ENCODE measurements at places on chromosomes 4 and X.

GRCh38 chr4:15990570-15991285 lies 27.8 kb upstream of the FGFBP2 start:
- DNase-seq, result no peak

- no peak for DNase-seq
Observed at GRCh38 chr4:145739845-145740244, 59.9 kb downstream of the C4orf51 start.

DNA sequence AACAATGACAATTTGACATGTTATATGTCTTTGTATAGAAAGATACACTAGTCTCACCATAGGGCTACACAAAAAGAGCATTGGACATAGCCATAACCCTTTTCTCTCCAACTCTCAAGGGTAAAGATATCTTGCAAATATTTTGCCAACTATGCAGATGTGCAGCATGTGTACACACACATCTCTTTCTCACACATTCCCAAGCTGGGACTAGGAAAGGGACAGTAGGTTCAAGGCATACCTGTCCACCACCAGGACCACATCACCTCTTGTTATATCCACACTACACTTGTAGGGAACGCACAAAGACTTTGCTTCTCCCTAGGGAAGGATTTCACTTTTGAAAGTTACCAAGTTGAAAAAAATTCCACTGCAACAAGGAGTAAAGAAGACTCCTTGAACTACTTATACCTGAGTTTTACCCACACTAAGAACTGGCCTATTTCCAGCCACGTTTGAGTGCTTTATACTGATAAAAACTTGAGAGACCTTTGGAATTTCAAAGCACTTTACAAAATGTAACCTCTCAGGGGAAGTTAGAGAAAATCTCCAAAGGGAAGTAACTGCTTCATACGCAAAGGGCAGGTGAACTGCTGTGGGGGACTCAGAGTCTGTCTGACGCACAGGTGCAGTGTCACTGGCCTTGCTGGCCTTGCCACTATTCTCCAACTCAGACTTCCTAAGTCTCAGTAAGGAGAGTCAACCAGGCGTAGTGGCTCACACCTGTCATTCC lies 36.9 kb downstream of the NR3C2 start:
- DNase-seq, result no peak

GRCh38 chrX:47222751-47223350 lies 4.4 kb downstream of the CDK16 start:
- DNase-seq, result no peak

- no peak for DNase-seq
Observed at GRCh38 chr4:63226229-63226628, 1183.0 kb downstream of the TECRL start.
